Epithelial cell of alveolus of lung (primary cell): ENCODE measurements at places on chromosomes 3 and 15. TPM values are rescaled to one million over a fixed set of nuclear protein-coding genes. Genes with fewer than 3 reads are reported as not detected.

The SH2D7 gene
- total RNA-seq, result not detected in 2 replicates

The MBD4 gene
- total RNA-seq, result 16.9 and 45.4 TPM in 2 replicates

The ISLR gene
- total RNA-seq, result 64.9 and 90.8 TPM in 2 replicates

The STIMATE gene
- 10.9 and 12.9 TPM in 2 replicates for total RNA-seq

The SCN5A gene
- total RNA-seq, result 0.39 and 0.96 TPM in 2 replicates

The CIDEC gene
- total RNA-seq, result not detected in 2 replicates

The KLHL6 gene
- total RNA-seq, result under 0.01 TPM in 1 of 2 replicates, not detected in the other

The ITGB5 gene
- 137 and 281 TPM in 2 replicates for total RNA-seq

The ADIPOQ gene
- not detected in 2 replicates for total RNA-seq

The NECTIN3 gene
- total RNA-seq, result 48.9 and 51.8 TPM in 2 replicates

The ETFA gene
- total RNA-seq, result 64.4 and 72.5 TPM in 2 replicates

The HESX1 gene
- 0.72 TPM in 1 of 2 replicates, not detected in the other for total RNA-seq

The SCAANT1 gene
- total RNA-seq, result not detected in 2 replicates

The GPD1L gene
- 5.0 and 14.9 TPM in 2 replicates for total RNA-seq

The SLC27A2 gene
- 0.13 and 0.24 TPM in 2 replicates for total RNA-seq

The HCLS1 gene
- total RNA-seq, result 0.80 and 1.9 TPM in 2 replicates

The ANKDD1A gene
- 1.3 and 8.7 TPM in 2 replicates for total RNA-seq

The PLA2G4D gene
- total RNA-seq, result not detected in 2 replicates

The ANKUB1 gene
- not detected in 2 replicates for total RNA-seq

The NPAP1 gene
- total RNA-seq, result not detected in 2 replicates

The NGLY1 gene
- 10.6 and 14.5 TPM in 2 replicates for total RNA-seq

The GOLGA8Q gene
- 0.24 TPM in 1 of 2 replicates, not detected in the other for total RNA-seq

The GHRL gene
- total RNA-seq, result not detected in 2 replicates

The OXTR gene
- 0.72 and 4.3 TPM in 2 replicates for total RNA-seq

The ZKSCAN7 gene
- total RNA-seq, result 5.0 and 7.1 TPM in 2 replicates

The GPR15 gene
- not detected in 2 replicates for total RNA-seq

The ASB14 gene
- not detected in 2 replicates for total RNA-seq

The ADGRG7 gene
- total RNA-seq, result not detected in 2 replicates

The CHL1 gene
- 0.39 and 19.6 TPM in 2 replicates for total RNA-seq

The RARRES1 gene
- total RNA-seq, result 88.2 and 148 TPM in 2 replicates

The ZDHHC23 gene
- total RNA-seq, result 0.39 TPM in 1 of 2 replicates, not detected in the other

The HIGD2B gene
- not detected in 2 replicates for total RNA-seq

The AQR gene
- total RNA-seq, result 19.9 and 22.0 TPM in 2 replicates

The ZNF502 gene
- total RNA-seq, result 4.5 and 6.5 TPM in 2 replicates

The PPP1R14D gene
- not detected in 2 replicates for total RNA-seq

The RUBCN gene
- total RNA-seq, result 11.0 and 15.6 TPM in 2 replicates

The GRK7 gene
- under 0.01 TPM in 1 of 2 replicates, not detected in the other for total RNA-seq

The CILP gene
- under 0.01 and 0.08 TPM in 2 replicates for total RNA-seq

The C2CD4B gene
- total RNA-seq, result 0.13 and 4.1 TPM in 2 replicates

The ROBO1 gene
- 47.8 and 63.2 TPM in 2 replicates for total RNA-seq

The MAGEF1 gene
- total RNA-seq, result 29.7 and 51.3 TPM in 2 replicates

The DUOX1 gene
- total RNA-seq, result not detected in 2 replicates

The TMEM202 gene
- not detected in 2 replicates for total RNA-seq

The LIPH gene
- under 0.01 and 0.78 TPM in 2 replicates for total RNA-seq

The EEF1AKMT4 gene
- total RNA-seq, result 5.7 and 8.1 TPM in 2 replicates

The RLBP1 gene
- not detected in 2 replicates for total RNA-seq

The RBPMS2 gene
- 0.26 TPM in 1 of 2 replicates, not detected in the other for total RNA-seq

The ITIH1 gene
- not detected in 2 replicates for total RNA-seq

The CPLX3 gene
- 0.48 TPM in 1 of 2 replicates, not detected in the other for total RNA-seq

The DISP2 gene
- total RNA-seq, result 0.08 and 0.13 TPM in 2 replicates

The AGBL1 gene
- total RNA-seq, result not detected in 2 replicates

The GPR62 gene
- total RNA-seq, result 0.08 TPM in 1 of 2 replicates, not detected in the other

The SMCO1 gene
- total RNA-seq, result not detected in 2 replicates

The GPR87 gene
- total RNA-seq, result 2.8 TPM in 1 of 2 replicates, not detected in the other

The ALG1L2 gene
- not detected in 2 replicates for total RNA-seq

The CCDC33 gene
- 6.1 TPM in 1 of 2 replicates, not detected in the other for total RNA-seq
